M059J (cell line): ENCODE measurements at places on chromosomes 1 and 21.

GRCh38 chr1:10980094-10980577 is 32.3 kb upstream of the TARDBP start:
- peak; percentile 92 for DNase-seq

DNA sequence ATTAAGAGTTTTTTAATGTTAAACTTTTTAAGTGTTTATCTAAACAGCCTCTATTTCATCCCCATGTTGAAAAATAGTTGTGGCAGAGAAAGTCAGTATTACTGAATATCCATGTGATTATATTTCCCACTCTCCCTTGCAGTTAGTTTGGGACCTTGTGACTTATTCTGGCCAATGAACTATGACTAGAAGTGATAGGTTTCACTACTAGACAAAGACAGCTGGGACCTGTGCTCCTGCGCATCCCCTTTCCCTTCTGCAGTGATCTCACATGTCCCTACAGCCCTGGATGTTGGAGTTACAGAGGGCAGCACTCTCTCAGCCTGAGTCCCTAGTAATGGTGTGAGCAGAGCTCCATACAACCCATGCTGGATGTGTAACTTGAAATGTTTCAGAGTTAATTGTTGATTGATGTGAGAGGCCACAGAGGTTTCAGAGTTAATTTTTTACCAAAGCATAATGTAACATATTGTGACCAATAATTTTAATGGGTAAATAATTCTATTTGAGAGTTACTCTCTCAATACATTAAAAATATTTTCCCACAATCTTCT is 18.7 kb upstream of the SAMD13 start:
- no peak for DNase-seq

- DNase-seq, result no peak
These were observed 12.2 kb downstream of the AMY1C start for GRCh38 chr1:103761896-103762295.

DNA sequence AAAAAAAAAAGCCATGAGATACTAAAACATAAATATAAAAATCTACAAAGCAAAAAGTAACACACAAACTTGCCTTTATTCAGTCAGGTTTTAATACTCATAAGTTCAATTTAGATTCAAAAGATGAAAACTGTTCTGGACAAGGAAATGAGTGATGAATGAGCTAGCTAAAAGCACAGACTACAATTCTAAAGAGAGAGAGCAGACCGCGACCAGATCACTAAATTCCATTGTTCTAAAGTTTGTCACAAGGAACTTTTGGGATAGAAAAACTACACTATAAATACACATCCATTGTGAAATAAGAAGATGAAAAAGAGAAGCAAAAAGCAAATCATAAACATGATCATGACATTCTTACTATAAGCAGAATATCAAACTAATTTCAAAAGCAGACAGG is 1.7 kb downstream of the ODF2L start:
- peak; percentile 35 for DNase-seq

- DNase-seq, result no peak
These were observed at the start of gene SYPL2 for GRCh38 chr1:109466452-109467300. TSS of gene SYPL2 (plus strand) at chr1:109466546. CDS start at chr1:109466844, 298 bp downstream.

- DNase-seq, result peak; percentile 42
These were observed 6.7 kb downstream of the LDLRAP1 start for GRCh38 chr1:25550155-25550506.

DNA sequence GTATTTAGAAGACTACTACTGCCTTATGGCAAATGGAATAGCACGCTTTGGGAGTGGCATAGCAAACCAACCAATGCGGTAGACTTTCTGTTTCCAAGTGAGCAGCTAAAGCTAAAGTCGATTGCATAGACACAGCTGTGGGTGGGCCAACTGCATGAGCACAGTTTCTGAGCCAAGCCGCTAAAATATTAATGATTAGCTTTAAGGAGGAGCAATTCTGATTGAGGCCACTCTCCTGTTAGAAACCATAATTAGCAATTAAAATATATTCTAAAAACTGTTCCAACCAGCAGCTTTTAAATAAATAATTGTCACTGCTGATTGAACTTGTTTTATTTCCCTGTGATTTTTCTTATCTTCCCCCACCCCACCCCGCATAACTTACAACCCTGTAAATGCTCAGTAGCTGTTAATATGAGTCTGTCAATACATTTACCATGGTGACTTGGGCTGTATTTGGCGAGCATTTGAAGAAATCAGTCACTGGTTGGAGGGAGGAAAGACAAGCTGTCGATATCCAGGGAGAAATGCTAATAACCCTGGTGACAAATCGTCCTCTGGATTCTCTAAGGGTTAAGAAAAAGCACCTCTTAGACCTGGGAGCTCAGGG is 32.2 kb downstream of the RNF220 start:
- DNase-seq, result no peak

- no peak for DNase-seq
These were observed 67.4 kb upstream of the CASZ1 start for GRCh38 chr1:10863886-10864285.

GRCh38 chr1:109266965-109267364 is 16.0 kb downstream of the PSRC1 start:
- peak; percentile 90 for DNase-seq

DNA sequence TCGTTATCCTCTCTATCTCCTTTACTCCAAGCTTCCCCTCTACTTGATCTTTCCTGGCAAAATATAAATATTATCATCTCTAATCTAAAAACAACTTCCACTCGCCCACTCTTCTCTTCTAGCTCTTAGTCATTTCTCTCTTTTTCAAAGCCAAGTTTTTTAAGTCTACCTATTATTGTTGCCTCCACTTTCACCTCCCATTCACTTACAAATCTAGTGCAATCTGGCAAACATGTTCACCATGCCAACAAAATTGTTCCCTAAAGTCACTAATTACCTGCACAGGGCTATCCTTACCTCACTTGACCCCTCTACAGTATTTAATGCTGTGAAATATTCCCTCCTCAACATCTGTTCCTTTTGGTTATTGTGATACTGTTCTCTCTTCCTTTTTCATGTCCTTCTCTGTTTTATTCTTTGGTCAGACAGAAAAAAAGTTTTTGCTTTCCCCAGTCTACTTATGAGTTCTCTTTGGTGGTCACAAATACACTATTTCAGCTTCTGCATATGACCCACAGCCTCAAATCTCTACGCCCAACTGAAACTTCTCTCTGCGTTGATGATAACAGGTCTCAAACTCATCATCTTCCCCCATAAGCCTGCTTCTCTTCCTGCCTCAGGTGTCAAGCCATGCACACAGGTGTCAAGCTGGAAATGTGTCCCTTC is 31.9 kb upstream of the RAP1A start:
- DNase-seq, result no peak

DNA sequence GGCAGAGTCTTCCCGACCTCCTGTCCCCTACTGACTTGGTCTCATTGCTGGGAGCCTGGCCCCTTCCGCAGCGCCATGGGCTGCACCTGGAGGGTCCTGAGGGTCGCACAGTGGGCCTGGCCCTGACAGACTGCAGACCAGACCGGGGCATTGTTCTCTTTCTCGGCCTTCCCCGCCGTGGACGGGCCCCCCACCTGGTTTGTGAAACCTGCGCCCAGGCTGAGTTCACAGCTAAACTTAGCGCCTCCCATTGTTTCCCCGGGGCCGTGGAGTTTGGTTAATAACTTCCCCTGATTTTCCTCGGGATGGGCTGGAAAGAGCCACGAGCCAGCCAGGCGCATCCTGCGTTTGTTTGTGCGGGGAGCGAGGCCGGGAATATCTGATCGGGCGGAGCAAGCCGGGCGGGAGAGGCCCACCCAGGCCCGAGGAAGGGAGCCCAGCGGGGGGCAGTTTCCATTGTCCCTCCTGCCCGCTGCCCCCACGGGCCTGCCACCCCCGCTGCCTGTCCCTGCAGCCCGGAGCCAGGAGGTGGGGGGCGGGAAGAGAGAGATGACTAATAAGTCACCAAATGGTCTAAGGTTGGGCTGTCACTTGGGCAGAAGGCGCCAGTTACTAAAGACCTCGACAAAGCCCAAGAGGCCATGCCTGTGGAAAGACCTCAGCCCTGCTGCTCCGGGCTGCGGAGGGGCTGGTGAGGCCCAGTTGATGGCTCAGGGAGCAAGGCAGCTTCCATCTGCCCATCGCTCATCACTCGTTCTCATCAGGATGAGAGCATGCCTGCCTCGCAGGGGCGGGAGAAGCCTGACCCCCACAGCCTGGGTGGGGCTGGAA is 39.0 kb upstream of the ARHGEF16 start:
- DNase-seq, result no peak
